ENCODE measurements at places on chromosomes 7 and 10.

DNA sequence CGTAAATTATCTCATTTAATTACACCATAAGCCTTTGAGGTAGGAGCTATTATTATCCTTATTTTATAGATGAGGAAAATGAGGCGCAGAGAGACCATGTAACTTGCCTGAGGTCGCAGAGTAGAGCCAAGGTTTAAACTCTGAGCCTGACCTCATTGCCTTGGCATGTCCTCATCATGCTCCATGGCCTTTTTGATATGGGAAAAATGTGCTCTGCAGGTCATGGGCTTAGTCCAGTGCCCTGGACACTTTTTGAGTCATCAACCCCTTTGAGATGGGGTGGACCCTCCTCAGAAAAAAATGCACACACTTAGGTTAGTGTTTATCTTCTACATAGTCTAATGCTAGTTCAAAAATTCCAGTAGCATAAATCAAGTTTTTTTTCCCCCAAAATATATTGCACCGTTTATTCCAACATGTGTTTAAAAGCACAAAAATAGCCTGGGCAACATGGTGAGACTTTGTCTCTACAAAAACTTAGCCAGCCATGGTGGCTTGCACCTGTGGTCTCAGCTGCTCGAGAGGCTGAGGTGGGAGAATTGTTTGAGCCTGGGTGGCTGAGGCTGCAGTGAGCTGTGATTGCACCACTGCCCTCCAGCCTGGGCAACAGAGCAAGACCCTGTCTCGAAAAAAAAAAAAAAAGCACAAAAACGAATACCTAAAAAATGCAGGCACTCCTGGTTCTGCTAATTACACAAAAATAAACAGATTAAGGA lies 28.6 kb upstream of the TMEM178B start:
- DNase-seq: no peak

DNA sequence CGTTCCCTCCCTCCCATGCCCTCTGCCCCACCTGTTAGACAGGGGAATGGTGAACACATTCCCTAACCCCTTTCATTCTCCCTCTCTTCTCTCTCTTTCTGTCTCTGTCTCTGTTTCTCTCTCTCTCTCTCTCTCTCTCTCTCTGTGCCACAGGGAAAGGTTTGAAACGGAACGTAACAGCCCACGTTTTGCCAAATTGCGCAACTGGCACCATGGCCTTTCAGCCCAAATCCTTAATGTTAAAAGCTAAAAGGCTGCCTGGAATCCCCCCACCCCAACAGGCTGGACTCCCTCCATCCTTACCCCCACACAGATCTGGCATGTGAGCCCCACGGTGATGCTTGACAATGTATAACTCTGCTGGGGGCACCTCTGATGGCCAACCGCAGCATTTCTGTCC lies 30.8 kb downstream of the LDB3 start:
- no peak for DNase-seq

GRCh38 chr10:8325024-8325980 lies 270.8 kb downstream of the GATA3 start:
- DNase-seq: no peak

DNA sequence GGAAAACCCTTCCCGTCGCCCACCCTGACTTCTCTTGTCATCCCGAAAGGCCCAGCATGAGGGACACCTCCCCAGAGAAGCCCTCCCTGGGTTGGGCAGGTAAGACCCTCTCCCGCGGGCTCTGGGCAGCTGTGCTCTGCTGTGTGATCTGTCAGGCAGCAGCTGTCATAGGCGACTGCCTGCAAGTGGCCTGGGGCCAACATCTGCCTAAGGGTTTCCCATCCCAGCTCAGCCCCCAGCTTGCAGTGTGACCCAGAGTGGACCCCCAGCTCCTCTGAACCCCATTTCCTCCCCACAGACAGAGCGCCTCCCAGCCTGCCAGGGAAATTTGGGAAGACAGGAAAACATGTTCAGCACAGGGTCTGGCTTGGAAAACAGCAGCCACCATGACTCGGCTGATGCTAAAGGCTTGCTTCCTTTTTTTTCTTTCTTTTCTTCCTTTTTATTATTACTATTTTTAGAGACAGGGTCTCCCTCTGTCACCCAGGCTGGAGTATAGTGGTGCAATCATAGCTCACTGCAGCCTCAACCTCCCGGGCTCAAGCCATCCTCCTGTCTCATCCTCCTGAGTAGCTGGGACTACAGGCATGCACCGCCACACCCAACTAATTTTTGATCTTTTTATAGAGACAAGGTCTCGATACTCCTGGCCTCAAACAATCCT lies 18.3 kb upstream of the TNRC18 start:
- no peak for DNase-seq

GRCh38 chr10:25159591-25159990 lies 15.2 kb upstream of the GPR158 start:
- no peak for DNase-seq

GRCh38 chr7:106012935-106013439 lies 49.9 kb downstream of the CDHR3 start:
- DNase-seq: no peak

GRCh38 chr10:88889559-88890337 lies 9.7 kb downstream of the STAMBPL1 start:
- DNase-seq: no peak

DNA sequence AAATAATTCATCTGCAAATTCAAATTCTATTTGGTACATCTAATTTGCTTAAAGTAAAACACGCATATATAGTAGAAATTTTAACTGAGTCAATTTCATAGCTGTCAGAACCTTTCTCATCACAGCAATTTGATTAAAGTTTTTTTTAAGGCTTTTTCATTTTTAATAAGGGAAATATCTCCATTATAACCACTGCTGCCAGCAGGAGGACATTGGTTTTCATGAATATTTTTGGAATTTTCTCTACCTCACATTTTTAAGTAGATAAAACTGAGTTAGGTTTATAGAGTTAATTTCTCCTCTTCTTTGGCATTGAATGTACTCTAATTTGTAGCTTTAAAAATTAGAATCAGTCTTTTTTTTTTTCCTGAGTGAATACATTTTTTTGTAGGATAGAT lies 82.2 kb downstream of the ST7 start:
- no peak for DNase-seq

- no peak for DNase-seq
These were observed 221.0 kb downstream of the DYNC1I1 start for GRCh38 chr7:95993380-95993779.

DNA sequence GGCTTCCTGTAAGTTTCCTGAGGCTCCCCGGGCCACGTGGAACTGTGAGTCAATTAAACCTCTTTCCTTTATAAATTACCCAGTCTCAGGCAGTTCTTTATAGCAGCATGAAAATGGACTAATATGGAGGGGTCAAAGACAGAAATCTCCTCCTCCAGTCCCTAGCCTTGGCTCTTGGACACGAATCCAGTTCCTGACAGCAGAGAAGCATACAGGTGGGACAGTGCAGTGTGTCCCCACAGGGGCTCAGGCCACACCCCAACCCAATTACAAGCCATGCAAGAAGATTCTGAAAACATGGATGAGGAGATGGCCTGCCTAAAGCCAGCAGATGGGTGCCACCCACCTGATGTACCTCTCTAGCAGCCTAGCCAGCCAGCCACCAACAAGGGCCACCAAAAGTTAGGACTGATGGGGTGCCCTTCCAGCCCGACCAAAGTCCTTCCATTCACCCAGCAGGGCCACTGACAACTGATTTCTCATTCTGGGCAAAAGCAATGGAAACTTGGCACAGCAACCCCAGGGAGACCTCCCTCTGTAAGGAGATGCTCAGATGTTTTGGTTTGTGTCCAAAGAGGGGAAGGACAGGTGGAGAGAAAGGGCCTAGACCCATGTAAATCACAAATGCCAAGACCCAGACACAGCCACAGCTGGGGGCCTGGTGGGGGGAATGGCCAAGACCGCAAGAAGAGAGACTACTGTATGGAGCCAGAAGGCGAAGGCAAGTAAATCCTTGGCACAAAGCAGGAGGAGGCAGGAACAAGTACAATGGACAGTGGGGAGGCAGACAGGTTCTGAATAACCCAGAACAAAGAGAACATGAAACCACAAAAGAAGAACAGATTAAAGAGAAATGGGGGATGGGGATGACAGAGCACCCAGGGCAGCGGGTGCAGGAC lies 13.6 kb downstream of the GPRIN2 start:
- no peak for DNase-seq

- DNase-seq: peak; percentile 8
These were observed 6.4 kb upstream of the GOLGA7B start for GRCh38 chr10:97843281-97843671.

DNA sequence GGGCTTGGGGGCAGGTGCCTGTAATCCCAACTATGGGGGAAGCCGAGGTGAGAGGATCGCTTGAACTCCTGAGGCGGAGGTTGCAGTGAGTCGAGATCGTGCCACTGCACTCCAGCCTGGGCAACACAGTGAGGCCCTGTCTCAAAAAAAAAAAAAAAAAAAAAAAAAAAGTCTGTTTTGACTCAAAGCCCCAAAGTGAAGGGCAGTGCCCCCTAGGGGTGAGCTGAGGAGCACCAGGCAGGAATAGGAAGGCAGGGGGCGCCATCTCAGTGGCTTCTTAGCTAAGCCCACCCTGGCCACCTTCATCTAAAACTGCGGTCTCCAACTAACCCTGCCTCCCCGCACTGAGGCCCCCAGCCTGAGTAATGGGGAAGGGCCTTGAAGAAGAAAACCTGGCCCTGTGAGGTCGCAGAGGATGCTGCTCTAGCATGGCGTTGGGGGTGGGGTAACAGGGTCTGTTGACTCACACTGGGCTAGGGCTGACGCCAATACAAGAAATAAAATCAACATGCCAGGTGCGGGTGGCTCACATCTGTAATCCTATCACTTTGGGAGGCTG lies 9.8 kb downstream of the PODXL start:
- no peak for DNase-seq

- DNase-seq: no peak
These were observed 104.0 kb downstream of the HOXA1 start for GRCh38 chr7:26991796-26992195.

GRCh38 chr10:126508535-126509040 lies 120.3 kb upstream of the ADAM12 start:
- DNase-seq: no peak

DNA sequence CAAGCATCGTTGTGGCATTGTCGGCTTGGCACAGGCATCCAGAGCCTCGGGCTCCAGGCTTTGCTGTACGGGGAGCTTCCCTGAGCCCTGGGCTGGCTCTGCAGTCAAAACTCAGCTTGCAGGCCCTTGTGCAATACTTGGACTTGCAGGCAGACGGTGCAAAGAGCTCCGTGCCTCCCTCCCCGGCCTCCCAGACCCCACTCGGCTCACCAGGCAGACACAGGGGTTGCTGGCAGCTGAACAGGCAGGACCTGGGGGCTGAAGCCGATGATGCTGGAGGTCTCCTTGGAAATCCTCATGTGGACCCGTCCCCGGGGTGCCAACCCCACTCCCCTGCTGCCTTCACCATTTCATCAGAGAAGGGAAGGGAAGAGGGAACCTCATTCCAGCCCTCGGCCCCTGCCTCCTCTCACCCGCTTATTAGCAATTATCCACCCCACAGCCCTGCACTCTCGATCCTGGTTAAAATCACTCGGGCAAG lies 59.6 kb upstream of the GNA12 start:
- DNase-seq: no peak

DNA sequence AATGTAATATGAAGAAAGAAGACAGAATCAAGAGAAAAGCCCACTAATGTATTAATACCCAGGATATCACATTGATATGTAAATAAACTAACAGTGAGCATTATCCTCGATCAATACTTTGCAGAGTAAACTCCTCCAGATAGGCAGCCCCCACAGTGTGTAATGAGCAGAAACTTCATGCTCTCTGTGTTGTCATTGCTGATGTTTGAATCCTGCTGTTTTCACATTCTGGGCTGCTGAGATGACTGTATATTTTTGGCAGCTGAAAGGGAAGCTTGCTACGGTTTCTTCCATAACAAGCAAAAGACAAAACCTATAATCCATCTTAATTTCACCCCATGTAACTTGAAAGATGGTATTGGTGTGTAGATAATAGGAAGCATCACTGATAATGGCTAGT lies 15.3 kb upstream of the THSD7A start:
- no peak for DNase-seq

GRCh38 chr10:94251098-94251497 lies 111.6 kb downstream of the NOC3L start:
- no peak for DNase-seq

DNA sequence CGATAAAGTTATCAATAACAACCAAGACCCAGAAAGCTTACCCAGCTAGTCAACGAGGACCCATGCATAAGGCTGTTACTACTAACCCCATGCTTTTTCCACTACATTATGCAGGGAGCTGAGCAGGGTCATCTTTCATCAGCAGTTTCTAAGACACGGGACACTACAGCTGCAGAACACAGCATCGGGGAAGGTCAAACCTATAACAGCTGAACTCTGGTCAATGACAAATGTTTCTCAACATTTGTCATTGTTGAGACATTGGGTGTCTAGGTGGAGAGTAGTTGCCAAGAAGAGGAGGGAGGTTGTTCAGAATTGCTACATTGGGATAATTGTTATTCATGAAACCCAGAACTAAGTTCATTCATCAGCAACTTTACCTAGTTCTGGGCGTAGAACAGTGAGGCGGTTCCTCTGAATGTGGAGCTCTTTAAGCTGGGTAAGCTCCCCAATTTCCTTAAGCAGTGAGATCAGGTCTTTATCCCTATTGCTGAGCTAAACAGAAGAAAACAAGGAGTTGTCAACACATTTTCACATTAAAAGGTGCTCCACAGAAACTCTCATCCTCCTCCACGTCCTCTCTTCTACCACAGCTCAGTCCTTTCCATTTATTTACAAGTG lies 105.6 kb downstream of the ZNF22 start:
- DNase-seq: no peak

GRCh38 chr7:143292876-143293275 lies 4.7 kb downstream of the CASP2 start:
- DNase-seq: no peak

Data from NCI-H2107 (cell line).